G401 (cell line): ENCODE measurements at places on chromosomes 1 and 21.

DNA sequence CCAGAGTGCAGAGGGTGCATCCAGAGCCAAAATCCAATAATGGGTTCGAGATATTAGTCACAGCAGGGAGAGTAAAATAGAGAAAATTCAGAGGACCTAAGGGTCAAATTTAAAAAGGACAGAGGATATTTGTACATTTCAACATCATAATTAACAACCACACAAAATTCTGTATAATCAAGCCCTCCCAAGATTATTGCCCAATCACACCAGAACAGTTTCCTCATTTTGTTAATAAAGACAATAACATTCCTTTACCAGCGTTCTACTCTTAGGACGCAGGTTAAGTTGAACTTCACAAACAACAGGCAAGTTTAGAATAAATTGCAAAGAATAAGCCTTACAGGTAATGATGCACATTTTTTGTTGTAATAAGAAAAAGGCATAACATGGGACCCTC lies 462.8 kb downstream of the PTPRC start:
- no peak for DNase-seq

GRCh38 chr1:9426291-9426711 lies 113.0 kb upstream of the SLC25A33 start:
- DNase-seq: no peak

- DNase-seq: peak; percentile 32
These were observed 27.2 kb upstream of the NFIA start for GRCh38 chr1:61055110-61055614.

- DNase-seq: no peak
These were observed 18.6 kb downstream of the OVAAL start for GRCh38 chr1:180577361-180577760.

DNA sequence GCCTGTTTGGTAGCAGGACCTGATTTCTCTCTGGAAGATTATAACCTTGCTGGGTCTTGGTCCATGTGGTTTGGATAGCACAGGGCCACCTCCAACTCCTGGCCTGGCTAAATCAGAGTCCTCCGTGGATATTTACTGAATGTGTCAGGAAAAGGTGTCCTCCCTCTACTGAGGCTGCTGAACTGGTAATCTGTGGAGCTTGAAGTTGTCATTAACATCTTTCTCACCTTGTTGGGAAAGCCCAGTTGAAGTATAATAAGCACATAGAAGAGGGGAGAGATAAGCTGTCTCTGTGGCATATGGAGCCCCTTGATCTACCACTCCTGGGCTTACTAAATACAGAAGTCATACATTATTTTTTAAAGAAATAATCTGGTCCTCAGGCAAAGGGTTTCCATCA lies 294.3 kb upstream of the B3GALT2 start:
- DNase-seq: no peak

DNA sequence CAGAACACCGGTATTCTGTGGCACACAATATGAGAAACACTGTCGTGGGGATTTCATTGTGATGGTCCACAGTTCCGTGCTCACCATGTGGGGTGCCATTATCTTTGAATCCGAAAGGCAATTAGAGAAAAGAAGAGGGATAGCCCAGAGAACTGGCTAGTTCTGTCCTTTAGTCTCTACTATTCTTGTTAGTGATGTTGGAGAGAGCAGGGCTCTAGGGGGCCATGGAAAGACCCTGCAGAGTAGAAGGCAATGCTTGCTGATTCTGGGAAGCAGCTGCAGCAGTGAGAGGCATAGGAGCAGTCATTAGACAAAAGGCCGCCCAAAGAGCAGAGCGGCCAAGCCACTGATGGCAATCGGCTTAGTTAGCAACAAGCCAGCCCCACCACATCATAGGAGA lies 146.3 kb downstream of the TSEN15 start:
- DNase-seq: no peak

DNA sequence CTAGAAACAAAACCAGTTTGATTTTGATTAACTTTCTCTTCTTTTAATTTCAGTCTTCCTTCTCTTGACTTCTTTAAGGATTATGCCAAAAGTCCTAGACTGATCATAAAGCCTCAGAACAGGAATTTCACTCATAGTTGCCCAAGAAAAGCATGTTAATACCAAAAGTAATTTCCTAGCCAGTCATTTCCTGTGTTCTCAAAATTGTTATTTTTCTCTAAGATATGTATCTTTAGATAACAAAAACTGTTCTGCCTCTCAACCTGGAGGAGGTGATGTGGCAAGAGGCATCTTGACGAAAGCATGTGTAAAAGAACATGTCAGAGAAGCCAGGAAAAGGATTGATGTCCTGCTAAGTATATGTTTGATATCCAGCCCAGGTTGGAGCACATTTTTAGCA lies 78.0 kb upstream of the IPO9 start:
- DNase-seq: no peak

- DNase-seq: no peak
These were observed 14.0 kb upstream of the CTRC start for GRCh38 chr1:15424146-15424667.

DNA sequence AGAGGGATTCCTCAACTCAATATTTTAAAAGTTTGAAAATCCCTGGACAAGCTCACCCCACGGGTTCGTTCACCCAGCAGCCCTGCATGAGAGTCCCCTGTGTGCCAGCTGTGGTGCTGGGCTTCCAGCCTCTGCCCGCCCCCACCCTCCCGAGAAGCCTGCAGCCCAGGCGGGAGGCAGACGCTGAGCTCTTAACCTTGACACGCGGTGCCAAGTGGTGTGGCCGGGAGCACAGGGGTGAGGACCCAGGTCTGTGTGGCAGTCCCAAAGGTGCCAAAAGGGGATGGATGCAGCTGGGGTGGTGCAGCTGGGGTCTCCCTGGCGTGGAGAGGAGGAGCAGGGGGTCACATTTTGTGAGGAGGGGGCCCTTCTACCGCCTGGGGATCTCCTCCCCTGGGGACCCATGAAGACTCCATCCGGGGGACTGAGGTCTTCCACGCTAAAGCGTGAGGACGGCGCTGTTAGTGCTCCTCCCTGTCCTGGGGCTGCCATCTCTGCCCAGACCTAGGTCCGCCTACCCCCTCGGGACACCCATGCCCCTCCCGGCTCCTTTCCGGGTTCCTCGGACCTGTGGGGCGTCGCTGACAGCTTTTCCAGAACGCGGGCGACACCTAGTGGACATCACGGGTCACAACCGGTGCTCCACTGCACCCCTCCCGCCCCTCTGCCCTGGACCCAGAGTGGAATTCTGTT lies 12.9 kb downstream of the PLA2G2F start:
- DNase-seq: peak; percentile 78
